ENCODE measurements at places on chromosomes 2 and 18.

DNA sequence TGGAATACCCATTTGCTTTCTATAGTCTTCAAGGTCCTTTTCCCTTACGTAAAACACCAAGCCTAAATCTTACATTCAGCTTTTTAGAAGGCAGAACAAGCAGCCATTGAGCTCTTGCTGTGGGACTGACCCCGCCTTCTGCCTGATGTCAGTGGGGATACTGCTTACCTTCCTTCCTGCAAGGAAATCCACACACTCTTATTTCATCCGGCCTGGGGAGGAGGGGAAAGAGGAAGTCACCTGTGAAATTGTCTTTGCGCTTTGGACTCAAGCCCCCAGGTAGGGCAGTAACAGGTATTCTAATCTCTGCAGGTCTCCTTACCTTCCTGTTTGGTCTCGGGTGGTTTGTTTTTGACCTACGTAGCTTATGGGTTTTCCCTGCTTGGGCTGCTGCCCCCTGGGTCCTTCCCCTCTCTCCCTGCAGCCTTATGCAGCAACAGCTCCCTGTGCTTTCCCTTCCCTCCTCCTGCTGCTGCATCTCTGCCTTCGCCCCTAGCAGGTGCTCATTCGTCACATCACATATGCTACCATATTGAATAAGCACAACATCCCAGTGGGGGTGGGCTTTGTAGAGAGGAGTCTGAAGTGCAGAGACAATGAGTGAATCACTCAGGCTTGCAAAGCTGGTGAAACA lies 402.5 kb upstream of the TRIB2 start:
- DNase-seq, result no peak

- DNase-seq, result no peak
Measured at GRCh38 chr2:16090650-16091575, 150.6 kb downstream of the MYCN start.

- DNase-seq, result no peak
Measured at GRCh38 chr18:11494107-11494506, 115.3 kb upstream of the SLC35G4 start.

DNA sequence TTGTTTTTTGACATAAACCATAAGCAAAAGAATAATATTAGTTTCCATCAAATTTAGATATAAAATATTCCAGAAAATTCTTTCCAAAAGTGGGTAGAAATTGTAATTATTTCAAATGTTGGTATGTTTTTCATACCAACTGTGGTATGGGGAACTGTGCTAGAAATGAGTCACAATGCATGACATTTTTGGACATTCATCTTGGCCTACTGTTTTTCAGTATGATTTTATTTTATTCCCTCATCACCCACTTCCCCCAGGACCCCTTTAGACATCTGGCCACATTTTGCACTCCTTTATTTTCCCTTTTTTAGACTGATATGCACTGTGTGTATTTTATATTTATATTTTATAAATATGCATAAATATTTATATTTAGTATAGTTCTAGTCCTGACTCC lies 97.1 kb downstream of the DPP4 start:
- no peak for DNase-seq

DNA sequence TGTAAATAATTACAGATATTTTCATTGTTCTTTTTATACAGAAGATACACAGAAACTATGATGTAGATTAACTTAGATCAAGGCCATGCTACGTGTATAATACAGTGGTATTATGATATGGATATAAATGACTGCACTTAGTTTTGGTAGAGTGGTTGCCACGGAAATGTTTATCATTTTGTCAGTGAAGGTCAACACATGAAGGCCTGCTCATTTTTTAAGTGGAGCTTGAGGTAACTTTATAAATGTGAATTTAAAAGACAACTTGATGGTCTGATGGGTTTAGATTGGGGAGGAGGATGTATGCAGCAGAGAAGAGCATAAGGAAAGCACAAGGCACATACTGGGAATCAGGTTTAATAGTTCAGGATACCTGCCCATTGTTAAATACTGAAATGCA lies 14.4 kb upstream of the BBS5 start:
- DNase-seq, result no peak

GRCh38 chr18:62672600-62672999 lies 42.7 kb upstream of the PHLPP1 start:
- no peak for DNase-seq

All from activated CD4-positive, alpha-beta T cell treated with anti-CD3 and anti-CD28 coated beads, Interleukin-2, amount 50 U/mL, for 48 hours (primary cell).